NCI-H2081 treated with DMSO at 0.1 percent for 48 hours (cell line): ENCODE measurements at places on chromosomes 6 and 20.

DNA sequence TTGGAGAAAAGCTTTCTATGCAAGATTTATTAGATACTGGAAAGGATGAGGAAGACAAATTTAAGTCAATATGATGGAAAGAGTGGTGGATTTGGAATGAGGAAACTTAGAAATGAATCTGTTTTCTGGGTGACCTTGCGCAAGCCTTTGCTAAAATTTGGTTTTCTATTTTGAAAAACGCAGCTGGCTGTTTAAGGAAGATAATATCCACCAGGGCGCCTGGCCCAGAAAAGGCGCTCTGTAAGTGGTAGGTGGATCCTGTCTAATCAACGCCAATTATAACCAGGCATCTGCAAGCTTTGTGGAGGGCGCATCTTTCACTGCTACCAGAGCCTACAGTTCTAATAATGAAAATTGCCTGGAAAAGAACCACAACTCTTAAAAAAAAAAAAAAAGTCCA is 398 bp upstream of the SPATS1 start:
- DNase-seq = no peak

DNA sequence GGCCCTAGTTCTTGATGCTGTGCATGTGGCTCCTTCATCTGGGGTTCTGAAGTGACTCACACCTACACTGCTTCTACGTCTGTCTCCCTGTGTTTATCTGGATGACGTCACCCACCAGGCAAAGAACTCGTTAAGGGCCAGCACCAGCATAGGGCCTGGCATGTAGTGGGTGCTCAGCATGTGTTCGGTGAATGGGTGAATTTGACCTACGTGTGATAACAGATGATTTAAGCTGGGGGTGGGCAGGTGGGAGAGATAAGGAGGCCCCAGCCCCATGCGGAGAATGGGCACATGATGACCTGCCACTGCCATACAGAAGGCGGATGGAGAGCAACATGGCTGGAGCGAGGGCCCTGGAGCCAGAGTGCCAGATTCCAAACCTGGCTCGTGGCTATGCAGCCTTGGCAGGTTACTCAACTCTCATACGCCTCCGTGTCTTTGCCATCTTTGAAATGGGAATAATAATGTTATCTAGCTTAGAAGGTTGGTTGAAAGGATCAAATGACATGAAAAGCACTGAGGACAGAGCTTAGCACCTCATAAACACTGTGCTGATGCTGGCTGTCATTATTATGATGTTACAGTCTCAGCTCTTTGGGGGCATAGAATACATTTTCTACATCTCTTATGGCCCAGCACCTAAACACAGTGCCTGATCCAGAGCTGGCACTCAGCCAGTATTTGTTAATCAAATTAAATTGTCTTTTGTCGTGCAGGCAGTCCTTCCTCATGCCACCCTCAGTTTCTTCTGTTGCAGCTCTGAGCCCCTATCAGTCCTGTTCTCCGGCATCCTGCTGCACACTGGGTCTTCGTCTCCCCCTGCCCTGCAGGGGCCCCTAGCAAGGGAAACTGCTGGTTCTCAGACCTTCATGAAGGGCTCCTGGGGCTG is 39.6 kb downstream of the VEGFA start:
- DNase-seq = peak; percentile 1

- DNase-seq = no peak
Measured at GRCh38 chr6:98380589-98380988, 453.8 kb upstream of the POU3F2 start.

GRCh38 chr20:62978561-62978943 is 26.0 kb downstream of the SLC17A9 start:
- no peak for DNase-seq

- DNase-seq = no peak
Measured at GRCh38 chr20:57940868-57941522, 231.2 kb upstream of the PMEPA1 start.
